Retina (tissue), 1 donor: ENCODE measurements at places on chromosomes 12 and 14.

DNA sequence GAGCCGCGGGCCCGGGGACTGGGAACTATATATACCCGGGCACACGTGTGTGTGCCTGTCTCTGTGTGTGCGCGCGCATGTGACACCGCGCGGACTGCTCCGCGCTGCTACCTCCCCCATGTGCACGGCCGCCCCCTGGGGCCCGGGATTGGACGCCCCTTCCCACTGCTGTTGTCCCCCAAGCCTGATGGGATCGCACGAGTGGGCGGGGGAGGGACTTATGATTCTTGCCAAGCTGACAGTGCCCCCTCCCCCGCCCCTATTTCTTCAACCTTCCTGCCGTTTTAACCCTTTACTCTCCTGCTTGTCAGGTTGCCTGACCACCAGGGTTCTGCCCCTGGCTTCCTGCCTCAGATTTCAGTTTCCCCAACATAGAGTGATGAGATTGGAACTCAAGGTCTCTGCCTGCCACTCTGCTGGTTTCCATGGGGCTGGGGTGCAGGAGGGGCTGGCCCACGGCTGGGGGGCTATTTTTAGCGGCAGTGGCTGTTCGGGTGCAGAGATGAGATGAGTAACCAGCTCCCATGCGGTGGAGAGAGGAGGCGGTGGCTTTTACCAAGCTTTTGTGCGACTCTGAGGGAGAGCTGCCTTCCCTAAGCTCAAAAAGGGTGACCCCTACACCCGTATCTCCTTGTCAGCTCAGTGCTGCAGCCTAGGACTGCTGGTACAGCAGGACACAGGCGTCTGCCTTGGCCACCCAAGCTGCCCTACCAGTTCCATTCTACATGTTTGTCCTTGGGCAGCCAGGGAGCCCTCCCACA lies at the start of gene DDN:
DDN (minus strand) TSS at position 5 of the 761 bp plus-strand sequence. CDS start 88 bp downstream, outside the sequence.
- peak; percentile 62 for DNase-seq

DNA sequence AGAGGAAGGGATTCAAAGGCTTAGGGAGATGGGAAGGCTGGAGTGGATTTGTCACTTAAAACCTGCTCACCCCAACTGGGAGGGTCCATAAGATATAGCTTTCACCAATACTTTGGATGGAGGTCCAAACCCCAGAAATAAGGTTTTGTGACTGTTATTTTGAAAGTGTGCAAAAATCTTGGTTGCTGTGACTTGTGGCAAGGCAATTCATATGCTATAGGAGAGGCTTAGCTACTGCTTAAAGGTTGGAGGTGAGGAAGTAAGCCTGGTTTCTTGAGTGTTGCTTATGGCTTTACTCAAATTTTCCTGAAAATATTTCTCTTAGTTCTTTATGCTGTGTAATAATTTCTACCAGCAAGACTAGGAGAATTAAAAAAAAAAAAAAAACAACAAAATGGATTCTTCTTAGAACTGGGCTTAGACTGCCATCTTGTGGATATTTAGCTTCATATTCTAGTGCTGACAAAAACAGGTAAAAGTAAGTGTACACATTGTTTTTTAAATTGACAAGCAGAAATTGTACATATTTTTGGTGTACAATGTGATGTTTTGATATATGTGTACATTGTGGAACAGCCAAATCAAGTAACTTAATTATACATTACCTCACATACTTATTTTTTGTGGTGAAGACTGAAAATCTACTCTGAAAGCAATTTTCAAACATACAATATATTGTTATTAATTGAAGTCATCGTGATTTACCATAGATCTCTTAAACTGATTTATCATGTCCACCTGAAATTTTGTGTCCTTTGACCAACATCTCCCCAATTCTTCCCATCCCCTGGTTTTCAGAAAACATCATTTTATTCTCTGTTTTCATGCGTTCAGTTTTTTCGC lies 23.0 kb downstream of the PDE6H start:
- peak; percentile 41 for DNase-seq

DNA sequence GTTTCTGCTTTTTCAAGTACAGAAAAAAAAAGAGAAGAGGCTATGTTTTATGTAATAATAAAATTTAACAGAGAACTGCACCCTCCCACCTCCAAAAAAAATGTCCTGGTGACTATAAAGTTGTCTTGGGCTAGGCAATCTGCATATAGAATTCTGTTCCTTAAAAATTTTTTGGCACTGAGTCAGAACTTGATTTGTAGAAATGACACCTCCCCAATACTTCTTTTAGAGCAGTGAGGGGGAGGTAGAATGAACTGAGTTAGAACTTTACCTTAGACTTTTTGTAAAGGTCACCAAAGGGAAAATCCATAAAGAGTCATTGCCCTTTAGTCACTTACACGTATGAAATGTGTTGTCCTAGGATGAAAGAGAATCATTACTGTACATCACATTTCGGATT lies 80.0 kb downstream of the BTG1 start:
- DNase-seq = no peak

DNA sequence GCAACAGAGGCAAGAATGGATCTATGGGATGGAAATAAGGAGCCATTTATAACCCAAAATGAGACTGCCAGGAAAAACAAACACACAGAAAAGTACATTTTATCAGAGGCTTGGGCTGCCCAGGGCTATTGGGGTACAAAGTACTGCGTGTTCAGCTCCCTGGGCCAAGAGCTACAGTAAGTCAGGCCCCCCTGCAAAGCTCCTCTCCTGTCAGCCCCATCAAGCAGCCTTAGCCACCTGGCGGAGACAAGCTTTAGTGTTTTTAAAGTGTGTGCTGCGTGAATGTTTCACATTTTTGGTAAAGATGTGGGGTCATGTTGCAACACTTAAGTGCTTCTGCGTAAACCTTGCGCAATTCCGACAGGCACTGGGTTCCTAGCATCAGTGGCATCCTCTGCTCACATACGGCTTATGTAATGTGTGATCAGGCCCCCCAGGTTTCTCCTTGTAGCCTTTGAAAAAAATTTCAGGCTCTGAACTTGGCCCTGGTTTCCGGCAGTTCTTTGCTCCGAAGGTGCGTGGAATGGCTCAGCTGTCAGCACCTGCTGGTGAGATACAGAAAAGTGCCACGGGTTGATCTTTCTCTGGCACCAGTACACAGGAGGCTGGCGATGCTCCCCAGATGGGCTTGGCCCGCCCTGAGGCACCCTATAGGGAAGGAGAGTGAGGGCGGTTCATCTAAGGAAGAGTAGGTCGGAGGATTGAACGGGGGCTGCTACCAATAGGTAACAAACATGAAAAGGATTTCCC lies 198.7 kb upstream of the EEA1 start:
- no peak for DNase-seq

DNA sequence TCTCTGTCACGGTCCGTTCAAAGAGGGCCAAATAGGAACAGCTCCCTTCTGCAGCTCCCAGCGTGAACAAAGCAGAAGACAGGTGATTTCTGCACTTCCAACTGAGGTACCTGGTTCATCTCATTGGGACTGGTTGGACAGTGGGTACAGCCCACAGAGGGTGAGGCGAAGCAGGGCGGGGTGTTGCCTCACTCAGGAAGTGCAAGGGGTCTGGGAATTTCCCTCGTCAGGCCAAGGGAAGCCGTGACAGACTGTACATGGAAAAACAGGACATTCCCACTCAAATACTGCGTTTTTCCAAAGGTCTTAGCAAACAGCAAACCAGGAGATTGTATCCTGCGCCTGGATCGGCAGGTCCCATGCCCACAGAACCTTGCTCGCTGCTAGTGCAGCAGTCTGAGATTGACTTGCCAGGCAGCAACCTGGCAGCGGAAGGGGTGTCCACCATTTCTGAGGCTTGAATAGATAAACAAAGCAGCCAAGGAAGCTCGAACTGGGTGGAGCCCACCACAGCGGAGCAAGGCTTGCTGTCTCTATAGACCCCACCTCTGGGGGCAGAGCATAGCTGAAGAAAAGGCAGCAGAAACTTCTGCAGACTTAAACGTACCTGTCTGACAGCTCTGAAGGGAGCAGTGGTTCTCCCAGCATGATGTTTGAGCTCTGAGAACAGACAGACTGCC lies 22.7 kb downstream of the SLC38A1 start:
- DNase-seq = no peak

DNA sequence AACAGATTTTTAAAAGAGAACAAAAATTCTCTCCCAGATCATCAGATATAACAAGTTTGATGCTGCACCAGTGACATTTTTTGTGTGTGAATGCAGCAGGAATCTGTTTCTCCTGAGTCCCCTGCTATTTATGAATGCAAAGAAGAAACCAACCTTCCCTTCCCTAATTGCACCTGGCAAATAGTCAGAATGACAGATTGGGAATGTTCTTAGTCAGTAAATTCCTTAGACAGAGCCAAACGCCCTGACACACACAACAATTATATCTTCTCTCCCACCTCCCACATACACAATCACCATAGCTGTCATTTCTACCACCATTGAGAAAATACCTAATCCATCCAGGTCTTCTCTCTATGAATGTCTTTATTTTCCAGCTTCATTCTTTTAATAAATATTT lies 174.4 kb downstream of the ALG10B start:
- DNase-seq = no peak

DNA sequence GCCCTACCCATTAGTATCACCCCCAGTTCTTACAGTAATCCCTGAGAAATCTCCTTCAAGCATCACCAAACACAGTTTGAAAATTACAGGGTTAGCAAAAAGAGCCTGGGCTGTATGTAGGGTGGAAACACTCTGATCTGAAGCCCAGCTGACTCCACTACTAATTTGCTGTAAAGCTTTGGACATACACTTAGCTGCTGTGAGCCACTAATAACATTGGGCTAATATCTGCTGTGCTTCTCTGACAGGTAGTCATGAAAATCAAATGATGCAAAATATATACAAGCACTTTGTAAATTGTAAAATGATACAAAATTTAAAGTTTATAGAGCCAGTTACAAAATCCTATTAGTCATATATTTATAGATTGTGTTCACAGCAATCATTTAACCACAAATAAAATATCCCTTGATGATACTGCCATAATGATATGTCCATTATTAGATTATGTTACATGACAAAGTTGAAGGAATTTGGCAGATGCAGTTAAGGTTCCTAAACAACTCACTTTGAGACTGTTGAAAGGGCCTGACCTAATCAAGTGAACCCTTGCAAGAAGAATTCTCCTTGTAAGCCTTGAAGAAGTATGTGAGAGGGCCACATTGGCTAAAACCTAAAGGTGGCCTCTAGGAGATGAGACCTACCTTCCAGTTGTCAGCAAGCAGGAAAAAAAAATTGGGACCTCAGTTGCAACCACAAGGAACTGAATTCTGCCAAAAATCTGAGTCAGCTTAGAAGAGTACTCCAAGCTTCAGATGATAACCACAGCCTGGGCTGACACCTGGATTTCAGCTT lies 19.0 kb downstream of the TWF1 start:
- DNase-seq = no peak
